ENCODE measurements at places on chromosomes 7 and 10.

- no peak for DNase-seq
These were observed 164.4 kb downstream of the TPK1 start for GRCh38 chr7:144671429-144671828.

GRCh38 chr7:28168393-28169158 lies 12.0 kb downstream of the JAZF1 start:
- DNase-seq, result no peak

DNA sequence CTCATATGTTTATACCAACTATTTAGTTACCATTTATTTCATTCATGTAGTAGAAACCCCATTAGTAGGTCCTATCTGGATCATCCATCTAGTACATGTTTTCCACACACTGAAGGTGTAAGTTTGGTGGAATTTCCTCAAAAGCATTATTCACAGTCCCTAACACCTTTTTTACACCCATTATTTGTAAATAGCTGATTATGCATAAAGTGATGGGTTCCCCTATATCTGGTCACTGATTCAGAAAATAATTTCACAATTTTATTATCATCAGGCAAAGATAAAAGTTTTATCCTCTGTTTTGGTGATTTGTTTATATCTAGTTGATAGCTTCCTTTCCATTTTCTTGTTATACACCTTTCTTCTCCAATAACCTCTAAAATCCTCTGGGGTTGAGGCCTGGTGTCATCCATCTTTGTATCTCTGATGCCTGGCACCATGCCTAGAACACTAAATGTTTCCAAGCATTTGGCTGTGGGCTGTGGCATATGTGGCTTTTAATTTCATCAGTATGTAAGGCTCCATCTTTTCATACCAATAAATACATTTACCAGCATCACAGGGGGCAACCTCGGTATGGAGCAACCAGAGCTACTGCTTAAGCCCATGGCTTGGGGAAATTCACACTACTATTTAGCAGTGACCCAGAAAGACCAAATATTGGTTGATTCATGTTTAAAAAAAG lies 1089.5 kb upstream of the LRRN3 start:
- no peak for DNase-seq

GRCh38 chr7:155167706-155168365 lies 97.7 kb downstream of the HTR5A start:
- DNase-seq, result no peak

- no peak for DNase-seq
These were observed 5.2 kb downstream of the IDI2 start for GRCh38 chr10:1020460-1020859.

- DNase-seq, result no peak
These were observed 203.6 kb upstream of the NPSR1 start for GRCh38 chr7:34454381-34454780.

DNA sequence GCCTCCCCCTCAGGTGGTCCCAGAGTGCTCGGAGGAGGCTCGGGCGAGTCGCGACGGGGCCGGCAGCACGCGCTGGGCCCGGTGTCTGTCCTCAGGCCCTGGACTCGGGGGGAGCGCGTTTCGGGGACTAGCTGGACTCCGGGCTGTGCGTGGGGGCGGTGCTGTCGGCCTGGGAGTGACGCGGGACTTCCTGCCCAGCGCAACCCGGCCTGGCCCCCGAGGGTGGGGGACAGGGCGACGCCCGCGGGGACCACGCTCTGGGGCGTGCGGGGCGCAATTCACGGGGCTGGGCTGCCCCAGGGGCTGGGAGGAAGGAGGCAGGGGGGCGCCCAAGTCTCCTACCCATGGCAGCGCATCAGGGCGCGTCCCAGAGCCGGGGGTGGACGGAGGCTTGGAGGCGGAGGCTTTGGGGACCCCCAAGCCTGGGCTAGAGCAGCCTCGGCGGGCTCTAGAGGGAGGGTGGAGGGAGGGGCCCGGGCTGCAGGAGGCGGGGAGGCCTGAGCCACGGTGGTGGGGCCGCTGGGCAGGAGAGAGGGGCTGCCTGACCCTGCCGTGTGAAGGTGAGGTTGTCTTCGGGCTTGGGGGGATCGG lies 2.3 kb upstream of the VENTX start:
- DNase-seq, result no peak

DNA sequence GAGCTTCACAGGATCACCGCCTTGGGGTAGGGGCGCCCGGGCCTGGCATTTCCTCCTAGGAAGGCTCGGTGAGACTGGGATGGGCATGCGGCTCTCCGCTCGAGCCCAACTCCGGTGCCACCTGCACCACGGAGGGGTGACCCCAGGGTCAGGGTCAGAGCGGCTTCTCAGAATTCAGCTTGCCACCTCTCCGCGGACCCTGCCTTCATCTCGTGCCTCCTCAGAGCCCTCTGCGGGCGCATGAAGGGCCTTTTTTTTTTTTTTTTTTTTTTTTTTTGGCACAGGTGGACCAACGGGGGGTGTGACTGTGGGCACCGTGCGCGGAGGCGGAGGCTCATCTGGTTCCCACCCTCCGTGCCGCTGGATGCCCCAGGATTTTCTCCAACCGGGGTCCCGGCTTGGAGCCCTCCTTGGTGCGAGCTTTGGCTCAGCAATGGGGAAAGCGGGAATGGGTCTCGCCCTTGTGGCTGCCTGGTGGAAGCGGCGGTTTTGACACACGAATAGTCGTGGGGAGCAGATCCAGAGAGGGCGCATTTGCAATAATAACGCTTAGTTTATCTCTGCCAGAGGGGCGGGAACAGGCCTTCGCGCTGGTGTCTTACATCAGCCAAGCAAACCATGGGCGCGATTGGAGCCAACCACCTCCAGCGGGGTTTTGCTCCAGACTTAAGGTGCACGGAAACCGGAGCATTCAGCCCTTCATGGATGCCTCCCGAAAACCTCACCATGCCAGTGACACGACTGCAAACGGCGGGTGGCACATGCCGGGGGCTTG lies 5.0 kb upstream of the TNRC18 start:
- no peak for DNase-seq

DNA sequence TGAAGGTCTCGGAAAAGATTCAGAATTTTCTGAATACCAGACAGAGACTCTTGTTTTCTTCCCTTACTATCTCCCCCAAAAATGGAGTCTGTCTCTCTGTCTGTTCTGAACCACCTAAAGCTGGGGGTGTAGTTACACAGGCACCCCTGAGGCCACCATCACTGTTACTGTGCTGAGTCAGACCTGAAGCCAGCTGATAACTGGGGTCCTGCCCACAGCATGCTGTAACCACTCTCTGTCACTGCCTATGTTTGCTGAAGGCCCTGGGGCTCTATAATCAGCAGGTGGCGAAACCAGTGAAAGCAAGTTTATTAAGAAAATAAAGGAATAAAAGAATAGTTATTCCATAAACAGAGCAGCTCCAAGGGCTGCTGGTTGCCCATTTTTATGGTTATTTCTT lies 575.2 kb upstream of the POT1 start:
- DNase-seq, result no peak

GRCh38 chr10:12332572-12333379 lies 16.6 kb upstream of the CAMK1D start:
- DNase-seq, result no peak

DNA sequence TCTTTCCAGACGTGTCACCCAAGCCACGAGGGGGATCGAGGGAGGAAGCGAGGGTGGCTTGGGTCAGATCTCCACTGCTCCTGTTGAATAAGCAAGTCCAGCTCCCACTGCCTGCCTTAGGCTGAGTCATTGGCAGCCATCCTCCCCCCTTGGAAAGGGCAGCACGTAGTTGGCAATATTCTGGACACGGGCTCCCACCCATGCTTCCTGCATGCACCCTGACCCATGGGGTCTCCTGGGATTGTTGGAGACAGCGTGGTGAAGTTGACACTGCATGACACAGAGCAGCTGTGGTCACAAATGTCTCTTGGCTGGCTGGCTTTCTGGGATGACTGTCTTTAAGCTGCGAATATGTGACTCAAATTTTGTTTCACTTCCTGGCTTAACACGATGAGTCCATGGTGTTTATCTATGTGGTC lies 11.2 kb downstream of the BTBD16 start:
- DNase-seq, result no peak

GRCh38 chr10:46254467-46254866 lies 32.3 kb upstream of the ANTXRL start:
- no peak for DNase-seq

- no peak for DNase-seq
These were observed 552 bp downstream of the SLC25A16 start for GRCh38 chr10:68526634-68527307.

DNA sequence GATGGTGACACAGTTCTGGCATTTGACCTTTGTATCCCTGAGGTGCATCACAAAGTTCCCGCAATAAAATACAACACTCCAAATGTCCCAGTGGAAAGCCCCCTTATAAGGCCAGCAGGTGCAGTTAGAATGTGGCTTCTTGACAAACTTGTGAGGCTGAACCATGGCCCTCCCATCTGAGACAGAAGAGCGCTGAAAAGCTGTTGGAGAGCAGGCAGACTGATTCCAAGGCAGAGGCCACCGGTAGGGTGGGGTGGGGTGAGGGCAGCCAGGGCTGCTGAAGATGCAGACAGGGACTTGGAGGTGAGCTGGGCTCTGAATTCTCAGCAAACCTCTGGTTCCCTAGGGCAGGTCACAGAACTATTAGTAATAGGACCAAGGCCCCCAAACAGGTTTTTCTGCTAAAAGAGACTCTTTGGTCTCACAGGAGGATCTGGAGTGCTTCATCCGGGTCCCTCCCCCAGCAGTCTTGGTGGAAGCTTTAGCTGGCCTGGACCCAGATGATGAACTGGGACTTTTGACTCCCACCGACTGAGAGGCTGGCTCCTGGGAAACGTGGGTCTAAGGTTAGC lies 15.6 kb upstream of the CHST3 start:
- no peak for DNase-seq

DNA sequence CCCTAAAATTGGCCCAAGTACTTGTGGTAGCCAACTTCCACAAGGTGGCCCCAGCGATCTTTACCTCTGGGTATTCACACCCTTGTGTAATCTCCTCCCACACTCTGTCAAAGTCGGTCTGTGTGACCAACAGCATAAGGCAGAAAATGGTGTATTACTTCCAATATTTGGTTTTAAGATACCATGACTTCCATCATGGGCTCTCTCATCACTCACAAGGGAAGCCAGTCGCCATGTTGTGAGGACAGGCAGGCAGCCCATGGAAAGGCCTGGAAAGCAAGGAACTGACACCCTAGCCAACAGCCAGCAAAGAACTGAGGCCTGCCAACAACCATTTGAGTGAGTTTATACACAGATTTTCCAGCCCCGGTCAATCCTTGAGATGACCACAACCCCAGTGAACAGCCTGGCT lies 91.0 kb upstream of the KMT2E start:
- peak; percentile 76 for DNase-seq

DNA sequence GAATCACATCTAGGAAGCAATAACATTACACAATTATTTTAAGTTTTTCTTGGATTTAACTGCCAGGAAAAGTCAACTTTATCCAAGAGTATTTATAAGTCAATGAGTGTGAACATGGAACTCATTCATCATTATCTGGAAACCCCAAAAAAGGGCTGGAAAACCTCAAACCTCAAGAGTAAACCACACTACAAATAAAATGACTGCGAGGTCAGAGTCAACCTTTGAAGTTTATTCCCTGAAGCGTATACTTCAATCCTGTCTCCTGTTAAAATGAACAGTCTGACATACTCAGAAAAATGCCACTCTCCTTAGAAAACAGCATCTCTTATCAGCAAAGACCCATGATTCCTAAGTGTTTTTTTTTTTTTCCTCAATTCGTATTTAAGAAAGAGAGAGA lies 86.5 kb downstream of the RELN start:
- no peak for DNase-seq

DNA sequence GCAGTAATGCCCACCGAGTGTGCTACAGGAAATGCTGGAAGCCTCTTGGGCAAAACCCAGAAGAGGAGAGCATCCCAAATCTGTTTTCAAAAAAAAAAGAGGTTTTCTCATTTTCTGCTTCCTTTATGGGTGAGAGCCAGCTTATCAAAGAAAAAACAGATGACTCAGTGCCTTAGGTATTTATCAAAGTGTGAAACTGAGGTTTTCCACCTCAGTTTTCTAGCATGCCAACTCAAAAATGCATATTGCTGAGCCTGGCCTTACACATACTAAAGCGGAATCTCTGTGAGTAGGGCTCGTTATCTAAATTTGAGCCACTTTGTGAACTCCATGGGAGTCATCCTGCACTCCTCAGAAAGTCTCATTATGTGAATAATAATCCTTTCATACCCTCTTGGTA lies 705.1 kb downstream of the SUGCT start:
- DNase-seq, result no peak

GRCh38 chr7:2893411-2893861 lies 49.3 kb upstream of the GNA12 start:
- no peak for DNase-seq

DNA sequence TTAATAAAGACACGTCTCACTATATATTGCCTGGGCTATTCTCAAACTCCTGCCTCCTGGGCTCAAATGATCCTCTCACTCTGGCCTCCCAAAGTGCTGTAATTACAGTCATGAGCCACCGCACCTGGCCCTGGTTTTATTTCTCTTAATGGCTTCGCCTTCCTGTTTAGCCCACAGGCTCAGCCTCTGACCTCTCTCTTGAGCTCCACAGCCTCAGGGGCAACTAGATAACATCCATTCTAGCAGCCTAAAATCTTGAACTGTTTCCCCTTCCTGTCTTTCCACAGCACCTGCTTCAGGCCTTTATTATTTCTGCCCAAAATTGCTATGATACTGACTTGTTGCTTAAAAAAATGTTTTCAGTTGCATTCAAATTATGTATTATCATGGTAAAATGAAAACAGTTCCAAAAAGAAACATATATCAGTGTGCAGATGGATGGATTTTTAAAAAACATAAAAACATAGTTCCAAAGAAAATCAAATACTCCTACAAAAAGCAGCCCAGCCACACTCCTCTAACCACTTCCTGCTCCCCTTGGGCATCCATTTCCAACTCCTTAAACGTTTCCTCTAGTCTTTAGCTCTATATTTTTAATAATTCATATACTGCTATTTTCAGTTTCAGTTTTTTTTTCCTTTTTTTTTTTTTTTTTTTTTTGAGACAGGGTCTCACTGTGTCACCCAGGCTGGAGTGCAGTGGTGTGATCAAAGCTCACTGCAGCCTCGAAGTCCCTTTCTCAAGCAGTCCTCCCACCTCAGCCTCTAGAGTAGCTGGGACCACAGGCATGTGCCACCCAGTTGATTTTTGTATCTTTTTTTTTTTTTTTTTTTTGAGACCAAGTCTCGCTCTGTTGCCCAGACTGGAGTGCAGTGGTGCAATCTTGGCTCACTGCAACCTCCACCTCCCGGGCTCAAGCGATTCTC lies 5.1 kb upstream of the BAZ1B start:
- DNase-seq, result no peak

- no peak for DNase-seq
These were observed 64.6 kb downstream of the KLF6 start for GRCh38 chr10:3720228-3721019.

- peak; percentile 87 for DNase-seq
These were observed 58.1 kb upstream of the ST8SIA6 start for GRCh38 chr10:17512341-17513001.

DNA sequence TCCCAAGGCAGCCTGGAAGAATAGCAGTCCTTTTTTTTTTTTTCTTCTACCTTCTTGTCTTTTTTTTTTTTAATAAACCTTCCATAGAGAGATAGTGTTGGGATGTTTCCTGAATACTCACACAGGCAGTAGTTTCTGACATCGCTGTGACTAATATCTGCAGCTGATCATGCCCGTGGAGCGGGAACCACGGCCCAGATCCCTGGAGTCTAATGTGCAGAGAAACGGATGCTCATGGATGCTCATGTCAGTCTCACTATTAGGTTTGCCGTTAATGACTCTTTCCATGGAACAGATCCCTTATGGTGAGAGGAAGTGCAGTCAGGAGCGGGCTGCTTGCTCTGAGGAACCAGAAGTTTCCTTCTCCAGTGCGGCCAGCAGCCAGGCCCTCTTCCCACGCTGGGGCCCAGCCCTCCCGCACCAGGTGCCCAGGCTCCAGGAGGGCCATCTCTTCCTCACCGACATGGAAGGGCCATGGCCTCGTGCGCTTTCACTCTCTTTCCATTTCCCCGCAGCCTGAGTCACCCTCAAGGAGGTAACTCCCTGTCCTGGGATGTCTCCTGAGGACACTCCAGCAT lies 132.5 kb downstream of the WDR37 start:
- DNase-seq, result no peak
